Suppressor macrophage treated with lipopolysaccharide for 4 hours (primary cell): ENCODE measurements at places on chromosomes 11 and 22.

GRCh38 chr11:115180272-115180671 lies 323.9 kb downstream of the CADM1 start:
- DNase-seq = no peak

DNA sequence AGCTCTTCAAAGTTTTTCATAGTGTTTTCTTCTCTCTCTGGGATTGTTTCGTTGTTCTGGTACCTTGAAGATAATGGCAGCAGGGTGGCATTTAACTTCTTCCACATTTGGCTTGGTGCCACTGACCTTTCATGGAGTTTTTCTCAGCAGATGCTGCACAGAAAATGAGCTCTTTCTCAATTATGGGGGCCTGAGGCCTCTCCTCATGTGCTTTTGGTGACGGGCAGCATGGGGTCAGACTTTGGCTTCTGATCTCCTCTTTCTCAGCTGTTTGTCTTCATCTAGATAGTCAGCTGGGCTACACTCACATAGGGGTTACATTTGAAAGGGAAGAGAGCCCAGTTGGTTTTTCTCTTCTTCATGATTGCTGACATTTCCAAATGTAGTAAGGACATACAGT lies 76.3 kb downstream of the FAT3 start:
- no peak for DNase-seq

GRCh38 chr11:12789596-12790215 lies 115.5 kb downstream of the TEAD1 start:
- DNase-seq = no peak

GRCh38 chr11:40130427-40130826 lies 1329.0 kb downstream of the LRRC4C start:
- DNase-seq = no peak

DNA sequence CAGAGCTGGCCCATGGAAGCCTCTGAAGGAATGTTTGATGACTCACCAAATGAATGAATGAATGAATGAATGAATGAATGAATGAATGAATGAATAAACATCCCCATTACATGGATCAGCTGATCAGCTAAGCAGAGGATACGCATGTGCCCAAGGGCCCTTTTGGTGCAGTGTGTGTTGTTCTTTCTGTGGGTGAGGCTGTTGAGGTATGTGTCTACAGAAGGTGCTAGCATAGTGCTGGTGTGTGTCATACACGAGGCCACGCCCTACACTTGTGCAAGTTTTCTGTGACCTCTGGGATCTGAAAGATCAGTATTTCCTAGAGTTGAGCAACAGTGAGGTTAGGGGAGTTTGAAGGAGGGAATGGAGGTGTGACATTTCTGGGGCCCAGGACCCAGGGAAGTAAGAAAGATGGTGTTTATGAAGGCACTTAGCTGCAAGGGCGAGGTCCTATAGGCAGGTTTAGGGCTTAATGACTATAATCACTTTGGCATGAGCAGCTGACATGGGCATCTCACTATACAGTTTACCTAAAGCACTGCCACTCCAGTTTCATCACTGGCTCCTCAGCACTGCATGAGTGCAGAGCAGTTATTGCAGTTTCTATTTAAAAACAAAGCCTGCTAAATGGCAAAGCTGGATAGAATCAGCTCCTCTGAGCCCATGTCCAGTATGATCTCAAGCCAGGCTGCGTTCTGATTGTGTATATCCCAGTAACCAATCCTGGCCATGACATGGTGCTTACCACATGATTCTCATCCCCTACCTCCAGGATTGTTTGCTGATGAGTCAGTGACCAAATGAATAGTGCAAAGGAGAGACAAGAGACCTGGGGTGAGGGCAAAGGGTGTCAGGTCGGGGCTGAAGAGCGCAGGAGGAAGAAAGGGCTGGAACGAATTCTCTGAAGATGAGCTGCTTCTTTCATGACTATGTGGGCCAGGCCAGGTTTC lies 36.4 kb upstream of the E2F8 start:
- no peak for DNase-seq

GRCh38 chr11:380996-381395 lies 11.7 kb downstream of the B4GALNT4 start:
- DNase-seq = no peak

- no peak for DNase-seq
Observed at GRCh38 chr11:76257074-76257719, 50.9 kb upstream of the WNT11 start.
